ENCODE measurements at places on chromosomes 1 and 21.

GRCh38 chr1:21355956-21356355 is 65.7 kb upstream of the ECE1 start:
- no peak for DNase-seq

DNA sequence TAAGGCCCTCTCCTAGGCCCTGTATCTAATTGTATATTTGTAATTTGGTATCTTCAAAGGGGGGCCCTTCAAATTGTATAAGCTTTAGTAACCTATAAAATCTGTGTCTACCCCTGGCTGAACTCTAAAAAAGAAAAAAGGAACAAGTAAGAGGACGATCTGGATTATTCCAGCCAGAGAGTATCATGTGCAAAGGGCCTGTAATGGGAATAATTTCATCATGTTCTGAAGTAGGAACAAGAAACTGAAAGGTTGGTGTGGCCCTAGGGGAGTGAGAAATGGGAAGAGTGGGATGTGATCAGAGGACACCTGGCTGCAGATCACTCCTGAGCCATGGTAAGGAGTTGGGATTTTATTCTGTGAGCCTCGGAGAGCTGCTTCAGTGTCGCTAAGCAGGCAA is 14.7 kb downstream of the PTAFR start:
- no peak for DNase-seq

DNA sequence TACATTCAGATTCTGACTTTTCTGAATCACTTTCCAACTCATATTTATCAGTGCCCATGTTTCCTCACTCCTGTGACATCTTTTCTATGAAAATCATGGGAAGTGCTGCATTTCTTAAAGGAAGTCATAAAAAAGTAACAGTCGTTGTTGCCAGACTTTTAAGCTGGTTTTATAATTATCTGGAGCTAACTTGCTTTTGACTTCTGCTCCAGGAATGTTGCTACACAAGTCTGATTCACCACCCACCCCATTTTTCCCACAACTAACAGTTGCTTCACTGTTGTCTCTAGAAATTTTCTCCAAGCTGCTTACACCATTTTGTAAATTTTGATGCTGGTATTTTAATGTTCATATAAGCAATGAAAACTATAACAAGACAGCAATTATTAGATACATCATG is 12.2 kb downstream of the FCRLB start:
- DNase-seq: no peak

DNA sequence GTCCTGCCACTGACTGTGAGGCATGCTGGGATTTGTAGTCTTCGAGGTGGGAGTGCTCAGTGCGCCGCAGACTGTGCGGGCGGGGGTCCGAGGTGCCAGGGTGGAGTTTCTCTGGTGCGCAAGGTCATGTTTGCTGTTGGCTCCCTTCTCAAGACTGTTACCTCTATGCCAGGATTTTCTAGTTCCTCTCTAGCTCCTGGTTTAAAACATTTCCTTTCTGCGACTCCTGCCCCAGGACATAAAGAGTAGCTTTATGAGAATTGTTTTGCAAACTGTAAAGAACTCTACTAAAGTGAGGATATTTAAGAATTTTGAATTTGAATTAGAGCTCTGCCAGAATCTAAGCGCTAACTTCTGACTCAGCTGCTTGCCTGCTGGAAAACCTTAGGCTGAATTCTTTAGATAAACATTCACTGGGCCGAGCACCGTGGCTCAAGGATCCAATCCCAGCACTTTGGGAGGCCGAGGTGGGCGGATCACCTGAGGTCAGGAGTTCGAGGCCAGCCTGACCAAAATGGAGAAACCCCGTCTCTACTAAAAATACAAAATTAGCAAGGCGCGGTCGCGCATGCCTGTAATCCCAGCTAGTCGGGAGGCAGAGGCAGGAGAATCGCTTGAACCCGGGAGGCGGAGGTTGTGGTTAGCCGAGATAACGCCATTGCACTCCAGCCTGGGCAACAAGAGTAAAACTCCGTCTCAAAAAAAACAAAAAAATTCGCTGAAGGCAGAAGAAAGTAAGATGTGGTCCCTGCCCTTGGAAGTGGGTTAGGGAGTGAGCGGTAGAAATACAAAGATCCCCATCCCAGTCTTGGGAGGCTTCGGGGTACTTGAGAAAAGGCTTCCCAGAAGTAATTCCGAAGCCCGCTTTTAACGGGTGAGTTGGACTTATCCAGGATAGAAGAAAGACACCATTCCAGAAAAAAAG is 992 bp upstream of the USP48 start:
- DNase-seq: peak; percentile 90

GRCh38 chr21:46028573-46029091 is 47.1 kb downstream of the COL6A1 start:
- DNase-seq: no peak

DNA sequence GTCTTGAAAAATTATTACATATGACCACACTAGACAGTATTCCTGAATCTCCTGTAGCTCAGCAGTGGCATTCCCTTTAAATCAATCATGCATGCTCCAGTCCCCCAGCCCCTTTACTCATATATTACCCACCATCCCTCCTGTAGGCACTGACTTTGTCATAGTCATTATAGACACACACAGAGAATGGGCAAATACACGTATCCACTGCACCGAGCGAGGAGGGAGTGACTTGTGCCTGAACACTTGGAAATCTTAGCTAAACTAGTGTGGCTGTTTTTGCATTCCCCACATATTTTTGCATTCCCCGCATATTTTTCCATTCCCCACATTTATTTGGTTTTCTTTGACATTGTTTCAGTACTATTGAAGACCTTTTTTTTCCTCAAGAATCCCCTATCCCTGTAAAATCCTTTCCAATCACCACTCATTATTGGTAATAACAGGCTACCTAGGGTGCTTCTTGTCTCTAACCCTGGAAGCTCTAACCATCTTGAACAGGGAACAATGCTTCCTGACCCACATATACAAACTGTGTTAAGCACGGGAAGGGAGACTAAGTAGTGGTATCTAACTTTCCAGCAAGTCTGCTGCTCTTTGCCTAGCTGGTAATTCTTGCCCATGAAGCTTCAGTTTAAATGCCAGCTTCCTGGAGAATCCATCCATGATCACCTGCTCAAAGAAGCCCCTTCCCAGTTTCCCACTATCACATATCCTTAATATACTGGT is 534.4 kb upstream of the CAMK1G start:
- DNase-seq: no peak

GRCh38 chr1:20682571-20683236 is 21.5 kb upstream of the DDOST start:
- DNase-seq: no peak

- DNase-seq: no peak
These were observed 99.3 kb downstream of the PLD5 start for GRCh38 chr1:242425232-242425631.

DNA sequence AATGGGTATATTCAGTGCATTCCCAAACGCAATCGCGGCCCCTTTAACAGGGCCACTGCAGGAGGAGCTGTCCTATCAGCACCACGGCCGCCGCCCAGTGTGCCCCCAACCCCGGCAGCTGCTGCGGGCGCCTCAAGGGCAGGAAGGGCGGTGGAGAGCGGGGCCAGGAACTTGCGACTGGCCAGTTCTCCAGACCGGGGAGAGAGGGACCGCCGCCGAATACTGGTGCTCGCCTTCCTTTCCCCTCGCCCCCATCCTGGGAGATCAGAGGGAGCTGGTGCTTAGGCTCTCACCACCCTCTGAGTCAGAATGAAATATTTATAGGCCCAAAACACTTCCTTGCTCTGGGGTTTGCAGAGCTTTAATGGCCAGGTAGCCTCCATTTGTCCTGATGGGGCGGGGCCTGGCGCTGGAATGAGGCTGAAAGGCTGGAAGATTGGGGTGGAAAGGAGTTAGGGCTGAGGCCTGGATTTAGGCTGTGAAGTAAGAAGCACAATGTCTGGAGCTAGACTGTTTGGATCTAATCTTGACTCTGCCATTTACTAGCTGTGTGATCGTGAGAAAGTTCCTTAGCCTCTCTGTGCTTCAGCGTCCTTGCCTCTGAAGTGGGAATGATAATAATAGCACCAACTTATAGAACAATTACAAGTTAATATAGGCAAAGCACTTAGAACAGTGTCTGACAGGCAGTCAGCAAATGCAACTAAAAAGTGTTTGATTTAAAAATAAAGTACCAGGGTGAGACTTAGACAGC is 75.5 kb downstream of the NAV1 start:
- no peak for DNase-seq

- no peak for DNase-seq
These were observed 15.4 kb upstream of the PRDM15 start for GRCh38 chr21:41894511-41894910.

DNA sequence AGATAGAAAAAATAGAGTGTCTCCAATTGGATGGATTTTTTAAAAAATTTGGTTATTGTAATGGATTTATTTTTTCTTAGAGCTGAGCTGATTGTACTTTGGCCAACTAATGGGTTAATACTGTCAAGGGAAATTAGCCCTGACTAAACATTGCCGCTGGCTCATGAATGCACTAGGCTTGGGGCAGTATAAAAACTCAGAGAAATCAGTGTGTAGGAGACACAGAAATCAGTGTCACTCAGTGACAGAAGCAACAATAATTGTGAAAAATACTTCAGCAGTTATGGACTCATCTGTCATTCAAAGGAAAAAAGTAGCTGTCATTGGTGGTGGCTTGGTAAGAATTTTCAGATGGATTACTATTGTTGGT is at the start of gene KMO:
TSS of gene KMO (plus strand) at position 217 of the 370 bp plus-strand sequence. CDS start at position 284, 67 bp downstream.
- DNase-seq: no peak

DNA sequence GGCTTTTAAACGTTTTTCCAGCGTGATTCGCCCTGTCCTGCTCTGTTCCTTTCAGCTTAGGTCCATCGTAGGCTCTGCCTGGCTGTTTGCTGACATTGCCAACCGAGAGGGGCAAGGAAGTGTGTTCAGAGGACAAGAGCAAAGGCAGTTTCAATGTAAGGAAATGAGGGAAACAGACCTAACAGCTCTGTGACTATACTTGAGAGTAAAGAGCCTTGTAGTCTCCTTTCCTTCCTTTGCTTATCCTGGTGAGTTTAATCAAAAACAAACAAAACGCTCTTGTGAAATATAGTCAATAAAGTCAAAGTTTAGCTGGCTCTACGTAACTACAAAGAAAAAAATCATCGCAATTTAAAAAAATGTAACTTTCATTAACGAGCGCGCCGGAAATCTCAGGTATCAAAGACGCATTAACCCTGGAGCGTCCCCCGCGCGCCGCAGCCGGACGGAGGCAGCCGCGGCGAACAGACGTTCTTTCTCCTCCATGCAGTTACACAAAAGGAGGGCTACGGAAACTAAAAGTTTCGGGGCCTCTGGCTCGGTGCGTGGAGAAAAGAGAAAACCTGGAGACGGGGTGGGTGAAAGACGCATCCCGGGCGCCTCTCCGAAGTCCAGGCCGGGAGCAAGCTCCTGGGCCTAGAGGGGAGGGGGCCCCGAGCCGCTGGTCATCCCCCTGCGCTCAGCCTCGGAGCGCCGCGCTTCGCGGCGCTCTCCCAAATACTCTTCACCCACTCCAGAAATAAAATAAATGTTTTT is 617 bp upstream of the ADGRL2 start:
- peak; percentile 15 for DNase-seq

GRCh38 chr1:94551449-94551848 is 9.9 kb upstream of the F3 start:
- DNase-seq: no peak

GRCh38 chr1:59482986-59483385 is 186.1 kb downstream of the FGGY start:
- no peak for DNase-seq

DNA sequence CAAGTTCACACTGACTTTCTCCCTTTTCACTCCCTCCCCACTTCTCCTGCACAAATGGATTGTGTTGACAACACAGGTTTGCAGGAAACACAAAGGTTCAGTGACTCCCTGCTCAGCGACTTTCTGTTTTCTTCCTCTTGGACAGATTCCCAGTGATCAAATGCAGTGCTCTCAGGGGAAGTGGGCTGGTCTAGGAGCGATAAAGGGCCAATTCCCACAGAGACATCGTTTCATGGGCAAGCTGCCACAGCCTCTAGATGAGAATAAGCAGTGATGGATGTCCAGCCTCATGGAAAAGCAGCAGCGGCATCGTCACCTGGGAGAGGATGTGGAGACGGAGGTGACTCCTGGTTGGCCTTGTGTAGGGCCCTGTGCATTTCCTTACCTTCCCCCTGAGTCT is 30.6 kb downstream of the FYB2 start:
- DNase-seq: no peak

DNA sequence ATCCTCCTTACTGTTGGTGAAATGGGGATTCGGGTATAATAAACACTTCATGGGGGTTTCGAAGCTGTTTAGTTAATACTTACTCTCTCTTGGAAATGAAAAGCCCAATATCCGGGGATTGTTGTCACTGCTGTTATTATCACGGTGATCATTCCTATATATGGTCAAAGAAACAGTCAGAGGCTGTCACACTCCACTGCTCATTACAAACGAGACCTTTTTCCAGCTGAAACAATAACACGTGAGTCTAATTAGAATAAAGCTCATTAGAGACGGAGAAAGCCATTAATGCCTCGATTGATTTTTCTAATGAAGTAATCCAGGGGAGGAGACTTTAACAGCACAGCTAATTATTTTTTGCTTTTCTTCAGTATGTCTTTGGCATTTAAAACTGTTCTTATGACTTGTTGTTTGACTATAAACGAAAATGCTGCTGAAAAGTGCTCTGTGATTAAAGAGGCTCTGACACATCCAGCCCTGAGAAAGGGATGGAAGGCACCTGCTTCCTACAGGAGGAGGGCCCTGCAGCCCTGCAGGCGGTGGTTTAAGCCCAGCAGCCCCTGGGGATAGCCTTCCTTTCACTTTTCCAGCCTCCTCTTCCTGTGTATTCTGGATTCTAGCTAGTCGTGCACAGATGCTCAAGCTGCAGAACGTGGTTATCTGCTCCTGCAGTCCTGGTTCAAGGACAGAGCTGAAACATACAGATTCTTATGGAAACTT is 143.6 kb downstream of the EDEM3 start:
- no peak for DNase-seq

DNA sequence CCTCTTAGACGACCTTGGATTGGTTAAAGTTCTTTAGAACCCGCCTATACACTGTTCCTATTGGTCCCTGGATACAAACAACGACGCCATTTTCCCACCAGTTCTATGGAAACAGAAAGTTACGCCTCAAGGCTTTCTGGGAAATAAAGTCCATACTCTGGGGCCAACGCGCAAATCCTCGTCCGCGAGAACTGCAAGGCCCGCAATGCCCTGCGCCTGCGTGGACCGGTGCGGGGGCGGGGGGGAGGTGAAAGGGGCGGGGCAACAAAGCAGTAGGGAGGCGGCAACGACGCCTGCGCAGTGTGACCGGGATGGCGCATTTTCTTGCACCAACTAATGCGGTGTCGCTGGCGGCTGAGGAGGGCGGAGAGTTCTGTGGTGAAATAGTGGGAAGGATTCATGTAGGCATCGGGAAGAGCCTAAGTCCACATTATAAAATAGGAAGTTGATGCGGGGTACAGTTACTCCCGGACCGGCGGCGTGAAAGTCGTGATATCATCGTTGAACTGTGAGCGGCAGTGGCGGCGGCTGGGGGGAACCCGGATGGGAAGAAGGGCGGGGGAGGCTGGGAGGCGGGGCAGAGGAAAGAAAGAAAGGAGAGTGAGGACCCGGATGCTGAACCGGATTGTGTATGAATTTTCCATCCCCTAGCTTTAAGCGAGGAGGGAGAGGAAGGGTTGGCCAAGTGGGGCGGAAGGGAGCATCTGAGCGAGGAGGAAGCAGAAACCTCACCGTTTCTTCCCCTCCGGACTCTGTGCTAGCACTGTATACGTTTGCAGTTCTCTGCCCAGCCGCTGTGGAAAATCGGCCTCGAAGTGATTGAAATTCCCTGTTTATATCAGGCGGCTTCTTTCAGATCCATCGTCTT is at the start of gene GGPS1:
TSS of gene GGPS1 (plus strand) at position 300 of the 868 bp plus-strand sequence. CDS start 6,695 bp downstream, outside the sequence.
- peak; percentile 92 for DNase-seq

- no peak for DNase-seq
These were observed 58.4 kb downstream of the AGPAT3 start for GRCh38 chr21:43923391-43923790.

GRCh38 chr1:55276671-55277376 is 61.7 kb upstream of the USP24 start:
- no peak for DNase-seq

Measured in GM13976 (cell line).